ENCODE measurements at places on chromosomes 2 and 18.

GRCh38 chr2:9802576-9802993 is 40.7 kb upstream of the TAF1B start:
- no peak for DNase-seq

GRCh38 chr18:45008694-45009413 is 328.2 kb downstream of the SETBP1 start:
- no peak for DNase-seq

DNA sequence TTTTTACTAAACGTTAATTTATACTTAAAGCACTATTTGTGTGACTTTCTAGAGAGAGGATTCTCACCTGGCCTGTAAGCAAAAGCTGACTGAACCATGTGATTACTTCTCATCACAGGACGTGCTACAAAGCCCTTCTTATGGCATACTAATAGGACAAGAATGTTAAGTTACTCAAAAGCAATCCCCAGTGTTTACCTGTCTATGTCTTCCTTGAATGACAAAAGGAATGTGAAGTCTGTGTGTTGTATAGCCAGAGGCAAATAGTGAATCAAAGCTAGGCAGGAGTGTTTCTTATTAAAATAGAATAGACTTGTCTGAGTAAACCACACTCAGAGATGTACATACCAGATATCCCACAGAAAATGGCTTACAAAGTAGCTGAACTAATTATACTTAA is 1465.5 kb downstream of the SUCLG1 start:
- no peak for DNase-seq

DNA sequence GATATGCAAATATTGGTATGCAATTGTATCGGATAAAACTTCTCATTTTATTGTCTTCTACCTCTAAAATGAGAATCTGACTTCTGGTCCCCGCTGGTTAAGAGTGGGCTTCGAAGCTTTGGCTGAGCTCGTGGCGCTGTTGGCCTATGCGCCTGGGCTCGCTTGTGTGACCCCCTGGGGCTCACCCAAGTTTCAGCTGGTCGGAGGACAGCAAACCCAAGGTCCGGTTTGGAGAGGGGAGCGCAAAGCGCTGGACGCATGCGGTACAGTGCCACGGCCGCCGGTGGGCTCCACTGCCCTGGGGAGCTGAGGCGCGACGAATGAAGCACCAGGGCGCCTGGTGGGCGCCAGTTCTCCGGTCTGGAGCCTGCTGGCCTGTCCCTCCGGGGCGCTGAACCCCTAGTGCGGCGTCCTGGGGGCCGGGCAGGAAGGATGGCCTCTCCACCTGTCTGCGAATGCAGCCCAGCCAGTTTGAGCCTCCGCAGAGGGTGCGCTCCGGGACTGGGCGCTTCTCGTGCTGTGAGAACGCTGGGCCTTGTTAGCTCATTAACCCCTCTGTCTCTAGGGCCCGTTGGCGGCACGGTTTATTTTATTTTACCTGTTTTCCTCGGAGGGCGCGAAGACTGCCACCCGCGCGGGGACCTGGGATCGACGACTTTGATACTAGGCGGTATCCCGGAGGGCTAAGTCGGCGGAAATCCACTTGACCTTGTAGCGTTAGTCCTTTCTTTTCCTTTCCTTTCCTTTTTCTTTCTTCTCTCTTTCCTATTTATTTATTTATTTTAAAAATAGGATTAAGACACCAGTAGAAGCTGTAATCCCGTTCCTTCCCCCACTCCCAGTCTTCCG is 10.4 kb downstream of the MEIS1 start:
- no peak for DNase-seq

- no peak for DNase-seq
Observed at GRCh38 chr2:36444216-36444936, 88.8 kb downstream of the CRIM1 start.

- DNase-seq = no peak
Observed at GRCh38 chr2:17475286-17475685, 43.0 kb downstream of the RAD51AP2 start.
